ENCODE measurements at places on chromosomes 7 and 10.

DNA sequence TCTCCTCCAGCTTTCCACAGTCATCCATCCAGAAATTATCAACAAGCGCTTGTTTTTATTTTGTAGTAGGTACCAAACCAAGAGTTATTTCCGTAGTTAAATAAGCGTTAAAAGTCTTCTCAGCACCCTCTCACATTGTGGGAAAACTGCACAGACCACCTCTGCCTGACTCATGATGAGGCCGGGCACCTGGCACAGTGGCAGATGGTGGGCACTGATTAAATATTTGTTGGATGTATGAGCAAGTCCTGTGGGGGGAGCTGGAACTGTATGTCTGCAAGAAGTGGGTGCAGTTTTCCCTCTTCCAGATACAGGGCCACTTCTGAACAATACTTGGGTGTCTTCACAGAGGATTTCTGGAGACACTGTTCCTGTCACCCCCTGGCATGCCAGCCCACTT, 5.3 kb upstream of the REPIN1 start:
- ATAC-seq, result no peak

DNA sequence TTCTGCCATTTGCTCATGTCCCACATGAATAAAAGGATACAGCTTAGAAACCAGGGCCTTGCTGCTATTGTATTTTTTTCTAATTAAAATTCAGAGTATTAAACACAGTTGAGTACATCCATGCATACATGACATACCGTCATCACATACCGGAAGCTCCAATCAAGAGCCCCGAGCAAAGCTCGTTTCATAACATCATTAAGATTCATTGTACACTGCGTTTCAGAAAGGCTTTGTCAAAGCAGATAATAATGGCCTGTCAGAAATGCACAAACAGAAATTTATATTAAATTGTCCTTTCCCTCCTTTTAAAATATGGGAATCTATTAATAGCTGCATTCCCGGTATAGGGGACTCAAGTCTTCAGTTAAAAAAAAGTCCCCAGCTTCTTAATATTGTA, 103.4 kb downstream of the PRTFDC1 start:
- ATAC-seq, result no peak

- ATAC-seq, result no peak
Observed at GRCh38 chr10:31069411-31069810, 37.7 kb upstream of the ZNF438 start.

GRCh38 chr10:74371696-74372095, 220.7 kb downstream of the ADK start:
- ATAC-seq, result no peak

DNA sequence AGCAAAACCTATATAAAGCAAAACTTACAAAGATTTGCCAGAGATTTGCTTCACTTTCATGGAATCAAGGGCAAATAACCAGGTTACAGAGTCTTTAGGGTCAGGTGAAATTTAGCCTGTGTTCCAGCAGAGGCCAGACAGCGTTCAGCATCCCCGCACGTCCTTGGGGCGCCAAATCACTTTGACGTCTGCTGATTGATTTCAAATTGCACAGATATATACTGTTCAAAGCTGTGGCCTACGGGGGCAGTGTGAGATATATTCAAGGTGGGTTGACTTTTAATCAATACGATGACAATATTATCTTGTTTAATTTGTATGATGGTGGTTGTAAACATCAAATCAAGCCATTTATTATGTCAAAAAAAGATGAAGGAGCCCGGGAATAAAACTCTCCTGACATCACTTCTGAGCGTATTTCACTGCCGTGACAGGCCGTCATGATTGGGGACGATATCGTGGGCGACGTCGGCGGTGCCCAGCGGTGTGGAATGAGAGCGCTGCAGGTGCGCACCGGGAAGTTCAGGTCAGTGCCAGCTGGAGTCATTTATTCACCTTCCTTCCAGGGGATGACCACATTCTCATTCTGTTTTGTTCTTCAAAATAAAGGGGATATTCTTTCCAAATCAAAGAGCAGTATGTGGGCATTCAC, 55.2 kb downstream of the LHPP start:
- no peak for ATAC-seq

DNA sequence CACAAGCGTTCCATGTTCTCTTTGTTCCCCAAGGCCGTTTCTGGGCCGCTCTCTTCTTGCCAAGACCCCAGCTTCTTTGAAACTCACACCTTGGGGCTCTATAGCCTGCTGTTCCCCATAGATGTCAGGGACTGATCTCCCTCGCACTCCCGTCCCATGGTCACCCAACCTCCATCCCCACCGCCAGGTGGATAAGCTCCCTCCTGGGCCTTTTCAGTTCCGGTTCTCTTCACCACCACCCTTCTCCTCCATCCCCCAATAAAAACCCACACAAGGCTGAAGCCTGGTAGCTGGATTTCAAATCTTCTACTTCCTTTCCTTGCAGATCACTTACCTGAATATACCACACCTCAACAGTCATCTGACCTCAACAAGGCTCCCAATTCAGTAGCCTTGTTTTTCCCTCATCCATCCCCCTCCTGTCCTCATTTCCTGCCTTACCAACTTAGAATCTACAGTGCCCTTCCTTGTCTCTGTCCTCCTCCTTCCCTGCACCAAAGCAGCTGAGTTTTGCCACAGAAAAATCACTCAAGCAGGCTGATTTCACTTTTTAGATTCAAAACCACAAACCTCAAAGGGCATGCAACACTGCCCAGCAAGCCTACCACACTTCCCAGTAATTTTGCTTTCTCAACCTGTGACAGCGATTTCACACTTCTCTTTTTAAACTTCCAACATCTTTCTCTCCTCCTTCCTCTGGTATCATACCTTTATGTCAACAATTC, 7.7 kb downstream of the SLC37A3 start:
- ATAC-seq, result peak; percentile 90

Measured in stimulated activated memory B cell treated with anti-CD40 and anti-IgM and Interleukin-4, amounts not matched to agents 10 μg/mL and 1 μg/mL and 100 μg/mL, for 72 hours (primary cell).